Tibial artery (tissue), 4 donors: ENCODE measurements at places on chromosomes 3 and 15.

GRCh38 chr15:78909791-78910228 lies 35.0 kb downstream of the CTSH start:
- DNase-seq, result no peak

DNA sequence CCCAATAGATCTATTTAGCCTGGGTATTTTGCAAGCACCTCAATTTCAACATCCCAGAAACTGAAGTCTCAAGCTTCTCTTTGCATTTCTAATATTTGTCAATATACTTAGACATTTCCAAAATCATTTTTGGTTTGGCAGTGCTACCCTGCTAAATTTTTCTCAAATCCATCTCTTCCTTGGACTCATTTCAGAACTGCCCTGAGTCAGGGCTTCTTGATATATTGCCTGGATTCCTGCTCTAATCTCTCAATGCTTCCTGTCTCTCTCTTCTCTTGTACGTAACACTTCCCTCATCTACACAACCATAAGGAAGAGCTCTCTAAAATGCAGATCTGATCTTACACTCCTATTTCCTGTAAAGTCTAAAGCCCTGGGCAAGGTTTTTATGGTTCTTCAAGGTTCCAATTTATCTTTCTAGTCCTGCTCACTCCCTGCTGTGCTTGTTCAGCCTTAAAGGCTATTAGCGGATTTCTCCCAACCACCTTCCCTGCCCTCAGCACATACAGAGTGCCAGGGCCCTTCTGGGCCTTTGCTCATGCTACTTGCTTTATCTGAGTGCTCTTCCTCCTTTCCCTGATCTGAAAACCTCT lies 53.0 kb upstream of the MME start:
- DNase-seq, result no peak

DNA sequence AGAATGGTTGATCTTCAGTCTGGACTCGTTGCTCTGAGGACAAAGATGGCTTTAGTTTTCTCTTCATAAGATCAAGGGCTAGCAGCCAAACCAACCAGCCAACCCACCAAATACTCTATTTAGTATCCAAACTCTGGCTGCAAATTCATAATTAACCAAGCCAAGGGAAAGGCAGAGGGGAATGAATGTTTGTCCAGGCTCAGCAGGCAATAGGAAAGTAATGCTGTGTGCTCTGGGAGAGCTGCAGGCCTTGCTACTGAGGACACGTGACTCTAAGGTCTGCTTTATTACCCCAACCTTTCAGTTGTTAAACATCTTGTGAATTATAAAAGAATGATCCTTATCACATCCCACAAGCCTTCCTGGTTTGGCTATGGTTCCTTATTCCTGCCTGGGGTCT lies 52.3 kb upstream of the GALNT15 start:
- DNase-seq, result no peak

DNA sequence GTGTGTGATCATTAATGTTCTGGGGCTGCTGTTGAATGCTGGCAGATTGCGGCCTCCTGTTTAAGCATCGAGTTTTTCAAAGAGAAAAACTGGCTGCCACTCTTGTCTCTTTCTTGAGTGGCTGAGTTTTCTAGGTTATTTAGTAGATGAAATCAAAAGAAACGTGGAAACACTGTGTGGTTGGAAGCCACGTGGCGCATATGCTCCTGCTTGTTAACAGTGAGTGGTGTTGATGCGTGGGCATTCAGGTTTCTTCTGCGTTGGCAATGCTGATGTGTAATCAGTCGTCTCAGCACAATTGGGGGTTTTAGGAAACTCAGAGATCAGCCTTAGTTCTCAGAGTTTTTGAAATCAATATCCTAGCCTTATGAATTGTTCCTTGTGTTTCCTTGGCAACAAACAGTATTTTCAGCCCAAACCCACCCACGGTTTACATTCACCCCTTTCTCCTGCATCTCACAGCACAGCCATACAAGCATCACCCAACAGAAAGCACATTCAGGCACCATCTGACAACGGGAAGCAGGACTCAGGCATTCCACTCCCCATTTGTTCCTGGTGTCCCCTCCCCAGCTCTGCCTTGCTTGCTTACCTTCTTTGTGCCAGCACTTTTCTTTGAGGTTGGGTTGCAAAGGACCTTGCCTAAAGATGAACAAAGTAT lies 74.7 kb downstream of the SEC22A start:
- peak; percentile 24 for DNase-seq
